Suprapubic skin (tissue), 4 donors: ENCODE measurements at places on chromosomes 2 and 18. TPM values are rescaled to one million over a fixed set of nuclear protein-coding genes. Genes with fewer than 3 reads are reported as not detected.

DNA sequence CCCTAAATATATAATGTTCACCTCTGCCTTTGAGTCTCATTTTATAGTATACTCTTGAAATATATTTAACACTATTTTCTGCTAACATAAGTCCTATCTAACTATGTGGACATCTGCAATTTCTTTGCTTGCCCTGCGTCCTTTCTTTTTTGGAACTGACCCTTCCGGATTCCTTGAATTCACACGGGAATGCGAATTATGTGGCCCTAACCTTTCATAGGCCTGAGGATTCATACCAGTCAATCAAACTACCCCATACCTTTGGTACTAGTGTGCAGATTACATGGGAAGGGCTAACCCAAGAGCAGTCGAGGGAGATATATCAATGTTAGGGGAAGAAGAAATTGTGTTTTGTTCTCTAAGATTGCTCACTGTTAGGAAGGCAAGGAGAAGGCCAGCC is 56.4 kb downstream of the NRXN1 start:
- H3K27me3 ChIP-seq, result no peaks in the 10 kb centered on the region
- no peak overlapping the region for H3K27ac ChIP-seq
- no peak for DNase-seq
- H3K4me1 ChIP-seq, result no peaks in the 10 kb centered on the region

DNA sequence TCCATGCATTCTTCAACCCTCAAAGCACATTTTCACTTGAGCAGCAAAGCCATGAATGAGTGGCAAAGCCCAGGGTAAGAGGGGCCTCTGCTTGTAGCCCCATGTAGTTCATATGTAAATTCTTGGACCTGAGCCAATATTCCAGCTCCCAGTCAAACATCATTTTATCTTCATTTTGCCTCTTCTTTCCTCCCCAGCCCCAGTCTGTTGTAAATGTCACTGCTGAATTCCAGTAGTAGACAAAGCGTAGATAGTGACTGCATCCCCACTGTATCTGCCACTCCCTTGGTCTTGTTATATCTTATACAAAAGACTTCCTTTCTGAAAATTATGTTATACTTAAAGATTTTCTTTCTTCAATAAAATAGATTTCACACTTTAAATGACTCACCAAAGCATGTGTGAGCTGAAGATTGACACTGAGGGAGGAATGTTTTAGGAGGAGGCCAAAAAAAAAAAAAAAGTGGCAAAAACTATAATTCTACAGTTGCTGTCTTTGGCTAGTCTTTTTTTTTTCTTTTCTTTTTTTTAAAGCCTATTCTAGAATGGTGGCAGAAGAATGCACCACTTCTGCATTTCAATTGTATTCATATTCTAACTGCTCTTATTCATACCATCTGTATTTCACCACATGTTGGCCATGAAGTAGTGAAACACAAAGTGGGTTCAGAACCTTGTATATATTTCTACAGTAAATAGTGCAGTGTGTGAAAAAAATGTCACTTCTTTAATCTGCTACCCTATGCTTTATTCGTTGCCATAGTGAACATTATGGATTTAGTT is 306.1 kb downstream of the CPS1 start:
- H3K4me3 ChIP-seq, result no peak overlapping the region
- no peaks in the 10 kb centered on the region for H3K27me3 ChIP-seq
- DNase-seq, result no peak
- H3K36me3 ChIP-seq, result no peaks in the 10 kb centered on the region

The C1GALT1C1L gene
- not detected for total RNA-seq

The IMPACT gene
- 26.2 TPM for total RNA-seq

The RUFY4 gene
- not detected for total RNA-seq

The HOXD13 gene
- total RNA-seq, result not detected
